ENCODE measurements at places on chromosomes 7 and 10.

GRCh38 chr7:47538846-47539311, 43.0 kb downstream of the TNS3 start:
- peak; percentile 33 for DNase-seq

DNA sequence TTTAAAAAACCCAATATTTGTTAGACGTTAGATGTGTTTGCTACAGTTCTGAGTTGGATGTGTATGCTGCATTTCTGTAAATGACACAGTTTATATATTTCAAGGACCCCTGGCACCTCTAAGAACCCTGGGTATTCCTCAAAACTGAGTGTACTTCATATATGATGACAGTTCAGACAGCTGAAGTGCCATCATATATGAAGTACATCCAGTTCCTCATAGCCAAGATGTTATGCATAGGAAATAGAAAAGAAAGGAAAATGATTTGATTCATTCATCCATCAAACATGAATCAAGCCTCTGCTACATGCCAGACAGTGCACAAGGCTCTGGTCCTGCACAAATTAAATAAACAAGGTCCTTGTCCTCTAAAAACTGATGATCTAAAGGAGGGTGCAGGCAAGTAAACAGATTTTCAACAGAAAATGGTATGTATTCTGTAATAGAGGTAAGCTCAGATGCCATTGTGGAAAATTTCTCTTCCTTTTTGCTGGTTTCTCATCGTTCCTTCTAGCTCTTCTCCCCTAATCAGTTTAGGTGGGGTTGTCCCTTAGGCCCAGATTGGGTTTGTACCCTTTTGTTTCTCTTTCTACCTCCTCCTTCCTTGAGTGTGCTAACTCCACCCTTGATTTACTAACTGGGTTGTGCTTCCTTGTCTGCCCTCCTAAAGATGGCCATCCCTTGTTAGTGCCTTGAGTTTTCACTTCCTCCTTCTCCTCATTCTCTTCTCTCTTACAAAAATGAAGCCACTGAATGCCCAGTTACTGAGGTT, 25.3 kb upstream of the SMIM30 start:
- DNase-seq = no peak

- no peak for DNase-seq
Observed at GRCh38 chr10:68224810-68225209, 7.1 kb downstream of the ATOH7 start.

GRCh38 chr7:144842377-144842851, 6.6 kb upstream of the TPK1 start:
- DNase-seq = peak; percentile 87

GRCh38 chr10:12741360-12741804, 260.1 kb downstream of the CCDC3 start:
- DNase-seq = no peak

DNA sequence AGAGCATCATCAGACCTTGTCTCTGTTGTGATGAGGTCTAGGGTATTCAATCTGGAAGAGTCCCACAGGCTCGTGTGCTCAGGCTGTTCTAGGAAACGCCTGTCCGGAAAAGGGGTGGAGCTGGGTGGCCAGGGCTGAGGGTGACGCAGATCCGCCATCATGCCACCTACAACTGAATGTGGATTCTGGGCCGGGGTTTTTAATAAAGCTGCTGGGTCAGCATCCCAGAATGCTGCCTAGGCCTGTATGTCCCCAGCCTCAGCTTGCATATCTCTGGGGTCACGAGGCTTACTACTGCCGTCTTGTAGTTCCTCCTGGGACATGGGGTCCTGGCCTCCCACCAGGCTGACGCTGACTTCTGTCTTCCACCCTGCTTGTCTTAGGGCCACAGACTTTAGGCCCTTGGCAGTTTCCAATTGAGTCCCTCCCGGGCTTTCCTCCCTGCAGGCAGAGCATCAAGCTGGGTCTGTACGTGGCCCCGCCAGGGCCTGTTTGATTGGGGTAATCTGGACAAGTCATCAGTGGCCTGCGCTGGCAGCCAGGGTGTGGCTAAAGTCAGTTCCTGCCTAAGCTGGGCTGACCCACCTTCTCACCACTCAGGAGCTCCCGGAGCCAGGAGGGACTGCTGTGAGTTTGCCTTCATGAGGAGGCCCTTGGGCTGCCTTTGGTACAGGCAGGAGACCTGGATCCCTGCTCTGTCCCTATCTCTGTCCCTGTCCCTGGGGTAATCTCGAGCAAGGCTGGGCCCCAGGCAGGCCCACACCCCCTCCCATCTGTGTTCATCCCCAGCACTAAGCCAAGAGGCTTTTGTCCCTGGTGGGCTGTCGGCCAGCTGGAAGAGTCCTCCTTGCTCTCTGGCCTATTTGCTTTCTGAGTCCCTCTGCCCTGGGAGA, 79.9 kb downstream of the ZMIZ1 start:
- DNase-seq = peak; percentile 47

DNA sequence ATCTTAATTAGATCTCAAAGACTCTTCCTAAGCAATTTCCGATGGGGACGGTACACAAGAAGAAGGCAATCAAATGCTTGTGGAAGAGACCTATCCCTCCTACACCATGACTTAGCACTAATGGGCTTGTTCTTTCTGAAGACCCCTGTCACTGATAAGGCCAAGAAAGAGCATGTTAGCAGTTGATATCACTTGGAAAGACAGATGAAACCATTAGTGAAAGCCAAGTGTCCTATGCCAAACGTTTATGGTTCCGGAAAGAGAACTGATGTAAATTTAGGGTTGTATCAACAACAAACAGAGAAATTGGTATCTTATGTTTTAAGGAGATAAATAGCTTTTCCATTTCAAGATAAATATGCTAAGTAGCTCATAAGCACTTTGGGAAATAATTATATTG, 6.5 kb downstream of the UROS start:
- DNase-seq = no peak
